ENCODE measurements at places on chromosomes 2 and 18.

GRCh38 chr18:36702401-36703013, 126.3 kb downstream of the TPGS2 start:
- DNase-seq: no peak

- no peak for DNase-seq
Observed at GRCh38 chr2:238615187-238615586, 188.5 kb downstream of the ASB1 start.

GRCh38 chr2:133025004-133025403, 355.0 kb upstream of the LYPD1 start:
- no peak for DNase-seq

- DNase-seq: no peak
Observed at GRCh38 chr18:28078298-28078697, 98.6 kb downstream of the CDH2 start.

DNA sequence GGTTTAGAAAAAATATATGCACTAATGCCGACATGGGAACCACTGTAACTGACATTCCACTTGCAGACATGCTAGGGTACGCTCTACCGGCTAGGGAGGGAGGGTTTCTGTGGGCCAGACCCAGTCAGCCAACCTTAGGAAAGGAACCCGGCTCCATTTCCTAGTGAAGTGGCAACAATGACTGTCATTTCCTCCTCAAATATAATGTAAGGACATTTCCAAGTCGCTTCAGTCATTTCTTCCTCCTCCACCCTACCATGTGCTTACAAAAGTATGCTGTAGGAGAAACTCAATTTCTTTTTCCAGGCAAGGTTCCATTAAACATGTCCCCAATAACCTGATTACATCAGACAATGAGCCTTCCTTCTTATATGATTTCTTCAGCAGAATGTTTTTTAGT, 64.3 kb upstream of the PSMD14 start:
- no peak for DNase-seq

DNA sequence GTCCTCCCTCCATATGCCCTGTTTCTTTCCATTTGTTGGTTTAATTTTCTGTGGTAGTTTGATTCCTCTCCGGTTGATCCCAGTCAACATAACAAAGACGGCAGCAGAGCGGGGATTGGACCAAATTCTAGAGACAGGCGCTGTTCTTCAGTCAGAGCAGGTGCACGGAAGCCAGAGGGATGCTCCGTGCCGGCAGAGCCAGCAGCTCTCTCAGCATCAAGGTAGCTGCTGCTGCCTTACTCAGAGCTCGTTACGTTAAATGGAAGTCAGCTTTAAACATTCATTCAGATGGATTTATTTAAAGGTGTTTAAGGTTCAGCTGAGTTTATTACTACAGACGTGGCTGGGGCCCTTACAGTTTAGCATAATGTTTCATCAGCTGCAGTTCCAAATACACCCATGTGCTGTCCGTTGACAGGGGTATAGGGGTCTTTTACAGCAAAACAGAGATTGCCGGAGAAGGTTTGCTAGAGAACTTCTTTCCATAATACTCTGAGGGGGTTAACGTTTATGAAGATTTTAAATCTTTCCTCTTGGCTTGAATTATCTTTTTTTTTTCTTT, 497.2 kb upstream of the PIK3C3 start:
- no peak for DNase-seq

GRCh38 chr18:76459687-76460350, 35.2 kb downstream of the ZNF516 start:
- DNase-seq: no peak

GRCh38 chr2:163641986-163642385, 93.8 kb downstream of the FIGN start:
- DNase-seq: no peak

- DNase-seq: no peak
Observed at GRCh38 chr2:1800716-1801388, 56.5 kb upstream of the PXDN start.

DNA sequence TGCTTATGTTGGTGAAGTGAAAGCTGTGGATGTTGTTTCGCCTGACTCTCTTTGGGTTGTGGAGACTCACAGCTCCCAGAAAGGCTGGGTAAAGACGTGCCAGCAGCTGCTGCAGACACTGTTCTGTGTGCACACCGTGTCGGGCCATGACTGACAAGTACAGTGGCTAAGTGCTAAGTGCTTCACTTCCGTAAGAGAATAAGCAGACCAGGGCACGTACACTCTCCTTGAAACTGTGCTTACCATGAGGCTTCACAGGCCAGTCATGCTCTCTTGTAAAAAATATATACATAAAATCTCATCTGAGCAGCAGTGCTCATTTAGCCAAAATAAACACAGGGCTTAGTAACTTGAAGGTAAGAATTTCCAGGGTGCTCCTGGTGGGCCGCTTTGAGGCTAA, 86.0 kb downstream of the NRP2 start:
- no peak for DNase-seq

DNA sequence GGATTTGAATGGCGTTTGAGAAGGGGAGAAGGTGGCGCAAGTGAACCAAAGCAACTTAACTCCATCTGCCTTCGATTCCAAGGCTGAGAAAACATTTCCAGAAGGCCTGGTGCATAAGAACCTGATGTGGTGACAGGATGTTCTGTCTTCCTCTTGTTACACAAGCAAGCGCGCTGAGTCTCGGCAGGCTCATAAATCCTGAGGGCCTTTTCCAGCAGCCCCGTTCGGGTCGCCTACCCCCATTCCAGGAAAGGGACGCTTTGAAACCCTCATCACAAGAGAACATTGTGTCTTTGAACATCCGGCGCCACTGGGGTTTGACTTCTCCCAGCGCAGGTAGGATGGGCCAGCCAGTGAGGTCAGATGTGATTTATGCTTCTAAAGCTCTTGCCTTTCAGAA, 403.5 kb downstream of the SETBP1 start:
- DNase-seq: no peak

GRCh38 chr2:218781691-218782527, at the start of gene CYP27A1:
TSS of gene CYP27A1 (plus strand) at chr2:218782147. CDS start at chr2:218782183, 36 bp downstream.
- DNase-seq: no peak

DNA sequence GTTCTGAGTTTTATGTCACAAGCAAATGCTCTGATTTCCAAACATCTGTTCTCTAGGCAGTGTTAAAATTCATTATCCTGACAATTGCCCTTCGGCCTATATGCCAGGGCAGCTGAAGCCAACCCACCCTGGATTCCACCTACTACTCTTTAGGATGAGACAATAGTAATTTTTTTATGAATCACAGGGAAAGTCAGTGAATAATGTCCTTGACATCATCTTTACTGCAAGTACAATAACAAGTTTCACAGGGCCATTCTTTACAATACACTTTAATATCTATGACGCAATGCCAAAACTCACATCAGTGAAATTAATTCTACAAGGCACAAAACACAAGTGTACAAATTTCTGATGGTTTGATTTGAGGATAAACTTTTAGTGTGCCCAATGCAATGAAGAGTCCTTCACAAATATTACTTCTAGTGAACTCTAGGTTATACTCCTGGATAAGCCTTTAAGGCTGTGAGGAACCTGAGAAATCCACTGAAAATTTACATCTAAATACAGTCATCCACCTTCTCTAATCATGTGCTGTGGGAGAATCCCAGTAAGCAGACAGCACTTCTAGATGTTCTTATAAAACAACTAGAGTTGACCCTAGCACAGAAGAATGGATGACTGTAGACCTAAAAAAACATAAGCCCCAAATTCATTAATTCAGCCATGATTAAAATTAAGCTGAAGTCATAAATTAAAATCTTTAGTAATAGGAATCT, 77.3 kb upstream of the CTLA4 start:
- DNase-seq: no peak

DNA sequence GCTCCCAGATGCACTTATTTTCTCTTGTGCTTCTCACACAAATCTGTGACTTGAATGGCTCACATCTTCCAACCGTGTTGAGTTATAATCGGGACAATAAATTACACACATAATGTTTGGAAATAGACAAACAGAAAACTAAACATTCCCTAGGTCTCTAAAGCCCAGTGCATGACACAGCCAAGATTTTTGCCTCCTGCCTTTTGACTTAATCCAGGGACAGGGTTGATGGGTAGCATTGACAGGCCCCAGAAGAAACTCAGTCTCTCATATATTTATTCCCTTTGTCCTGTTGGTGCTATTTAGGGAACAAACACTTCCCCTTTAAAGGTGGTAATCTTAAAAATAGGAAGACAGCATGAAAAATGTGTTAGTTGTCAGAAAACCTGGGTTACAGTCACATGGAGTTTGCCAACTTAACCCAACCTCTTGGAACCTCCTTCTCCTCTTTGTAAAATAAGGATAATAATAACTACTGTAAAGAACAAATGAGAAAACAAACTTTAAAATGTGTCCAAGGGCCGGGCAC, 24.0 kb upstream of the ARPC2 start:
- DNase-seq: no peak

DNA sequence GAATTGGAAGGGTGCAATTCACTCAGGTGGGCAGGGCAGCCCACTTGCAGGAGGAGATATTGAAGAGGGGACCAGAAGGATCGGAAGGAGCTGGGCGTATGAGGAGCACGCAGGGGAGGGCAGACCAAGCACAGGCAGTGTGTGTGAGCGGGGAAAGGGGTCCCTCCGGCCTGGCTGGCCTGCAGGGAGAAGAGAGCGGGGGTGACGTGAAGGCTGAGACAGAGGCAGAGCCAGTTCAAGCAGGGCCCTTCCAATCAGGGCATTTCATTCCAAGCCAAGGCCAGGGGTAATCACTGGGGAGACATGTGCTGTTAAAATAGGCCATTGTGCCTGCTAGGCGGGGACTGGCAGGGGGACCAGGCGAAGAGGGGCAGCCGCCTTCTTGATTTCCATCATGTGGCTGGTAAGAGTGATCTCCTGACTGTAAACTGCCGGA, 62.2 kb downstream of the ACKR3 start:
- DNase-seq: no peak

All from stimulated activated CD4-positive, alpha-beta T cell treated with anti-CD3 and anti-CD28 coated beads, TNF-alpha, amount 100 ng/mL, for 4 hours (primary cell).